ENCODE measurements at places on chromosomes 11 and 22.

- DNase-seq, result no peak
These were observed 17.3 kb upstream of the RASD2 start for GRCh38 chr22:35523167-35523947.

- DNase-seq, result no peak
These were observed 23.8 kb upstream of the SYN3 start for GRCh38 chr22:33081686-33082590.

DNA sequence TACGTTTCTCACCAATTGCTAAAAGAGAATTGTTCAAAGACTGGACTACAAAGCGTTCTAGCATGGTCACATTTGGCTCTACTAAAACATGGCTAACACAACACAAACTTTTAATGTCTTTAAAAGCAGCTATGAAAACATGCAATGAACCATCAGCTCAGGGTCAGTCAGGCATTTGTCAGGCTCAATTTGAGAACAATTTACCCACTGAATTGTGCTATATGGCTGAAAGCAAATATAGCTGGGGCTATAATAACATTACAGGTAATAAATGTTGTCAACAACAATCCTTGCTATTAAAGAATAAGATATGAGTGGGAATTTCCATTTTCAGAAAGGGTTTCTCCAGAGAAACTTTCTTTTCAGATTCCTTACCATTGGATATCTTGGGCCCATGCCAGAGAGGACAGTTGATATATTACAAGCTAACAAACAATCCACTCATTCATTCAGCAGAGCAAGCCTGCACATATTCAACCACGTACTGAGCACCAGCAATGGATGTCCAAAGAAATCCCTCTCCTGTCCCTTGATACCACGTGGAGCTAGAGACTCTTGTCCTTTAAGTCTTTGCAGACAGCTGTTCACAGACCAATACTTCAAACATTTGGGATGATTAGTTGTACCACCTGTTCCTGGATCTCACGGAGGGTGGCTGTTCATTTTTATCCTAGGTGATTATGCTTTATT lies 82.5 kb upstream of the DDI1 start:
- no peak for DNase-seq

GRCh38 chr11:78790784-78791183 lies 216.1 kb upstream of the NARS2 start:
- DNase-seq, result no peak

DNA sequence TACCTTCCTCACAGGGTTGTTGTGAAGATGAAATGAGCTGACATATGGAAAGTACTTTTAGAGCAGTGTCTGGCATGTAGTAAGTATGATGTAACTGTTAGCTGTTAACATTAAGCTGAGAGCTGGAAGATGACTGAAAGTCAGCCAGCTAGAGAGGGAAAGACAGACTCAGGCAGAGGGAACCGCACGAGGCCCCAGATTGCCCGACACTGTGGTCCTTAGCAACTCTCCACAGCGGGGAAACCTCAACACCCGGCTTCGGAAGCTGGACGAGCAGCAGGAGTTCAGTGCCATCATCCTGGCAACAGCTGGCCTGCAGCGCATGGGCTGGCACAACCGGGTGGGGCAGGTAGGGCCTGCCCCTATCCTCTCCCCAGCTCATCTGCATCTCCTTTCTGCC lies 6.5 kb downstream of the HMBS start:
- no peak for DNase-seq

- no peak for DNase-seq
These were observed 987 bp upstream of the GRIK4 start for GRCh38 chr11:120510406-120511115.

- DNase-seq, result no peak
These were observed 10.5 kb upstream of the DEPDC7 start for GRCh38 chr11:33005175-33005574.

- no peak for DNase-seq
These were observed 18.4 kb downstream of the TNKS1BP1 start for GRCh38 chr11:57306161-57306876.

GRCh38 chr11:123250892-123251656 lies 56.0 kb upstream of the CLMP start:
- DNase-seq, result no peak

- DNase-seq, result no peak
These were observed 43.1 kb downstream of the NFAM1 start for GRCh38 chr22:42389143-42389542.

DNA sequence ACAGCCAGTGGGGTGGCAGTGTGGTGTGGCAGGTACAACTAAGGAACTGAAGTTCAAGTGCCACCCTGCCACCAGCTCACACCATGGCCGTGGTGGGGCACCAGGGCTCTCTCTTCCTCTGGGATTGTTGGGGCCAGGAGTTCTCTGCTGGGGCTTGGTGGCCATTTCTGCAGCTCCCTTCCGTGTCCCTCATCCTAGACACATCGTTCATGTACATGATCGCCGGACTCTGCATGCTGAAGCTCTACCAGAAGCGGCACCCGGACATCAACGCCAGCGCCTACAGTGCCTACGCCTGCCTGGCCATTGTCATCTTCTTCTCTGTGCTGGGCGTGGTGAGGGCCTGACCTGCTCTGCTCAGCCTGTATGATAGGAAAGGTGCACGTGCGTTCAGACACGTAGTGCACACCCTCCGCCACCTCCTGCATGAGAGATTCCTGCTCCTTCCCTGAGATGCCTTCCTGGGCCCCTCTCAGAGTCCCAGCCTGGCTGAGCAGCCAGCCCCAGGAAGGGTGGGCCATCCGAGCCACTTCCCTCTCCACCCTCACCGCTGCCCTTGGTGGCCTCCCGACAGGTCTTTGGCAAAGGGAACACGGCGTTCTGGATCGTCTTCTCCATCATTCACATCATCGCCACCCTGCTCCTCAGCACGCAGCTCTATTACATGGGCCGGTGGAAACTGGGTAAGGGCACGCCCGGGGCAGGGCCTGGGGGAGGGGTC lies 7.3 kb upstream of the TAGLN start:
- no peak for DNase-seq

DNA sequence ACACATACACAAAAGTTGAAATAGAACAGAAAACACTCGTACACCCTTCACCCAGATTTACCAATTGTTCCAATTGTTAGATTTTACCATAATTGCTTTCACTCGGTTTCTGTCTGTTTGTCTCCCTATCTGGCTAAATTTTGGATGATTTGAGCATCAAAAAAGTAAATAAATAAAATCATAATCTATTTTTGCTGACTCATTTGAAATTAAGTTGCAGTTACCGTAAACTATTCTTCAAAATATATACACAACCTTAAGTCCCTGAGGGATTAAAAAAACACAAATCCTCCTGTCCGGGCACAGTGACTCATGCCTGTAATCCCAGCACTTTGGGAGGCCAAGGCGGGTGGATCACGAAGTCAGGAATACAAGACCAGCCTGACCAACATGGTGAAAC lies 81.3 kb upstream of the SYT9 start:
- DNase-seq, result no peak

DNA sequence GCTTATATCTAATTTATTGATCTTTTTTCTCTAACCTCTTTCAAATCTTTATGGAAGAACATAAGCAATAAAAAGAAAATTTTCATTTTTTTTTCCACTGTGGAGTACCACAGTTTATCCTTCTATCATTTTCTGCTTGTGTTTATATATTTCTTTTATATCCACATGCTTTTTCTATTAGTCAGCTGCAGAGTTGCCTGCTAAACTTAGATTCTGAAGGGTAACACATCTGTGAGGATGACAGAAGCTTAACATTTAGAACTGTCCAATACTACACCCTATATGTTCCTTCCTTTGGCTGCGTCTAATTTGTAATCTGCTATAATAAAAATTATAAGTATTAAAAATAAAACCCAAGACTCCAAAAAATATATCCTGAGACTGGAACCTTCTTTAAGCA lies 20.8 kb downstream of the CCDC90B start:
- DNase-seq, result no peak

GRCh38 chr11:88266919-88267318 lies 70.6 kb downstream of the CTSC start:
- no peak for DNase-seq

- DNase-seq, result no peak
These were observed 22.6 kb downstream of the TPBGL start for GRCh38 chr11:75262961-75263852.

DNA sequence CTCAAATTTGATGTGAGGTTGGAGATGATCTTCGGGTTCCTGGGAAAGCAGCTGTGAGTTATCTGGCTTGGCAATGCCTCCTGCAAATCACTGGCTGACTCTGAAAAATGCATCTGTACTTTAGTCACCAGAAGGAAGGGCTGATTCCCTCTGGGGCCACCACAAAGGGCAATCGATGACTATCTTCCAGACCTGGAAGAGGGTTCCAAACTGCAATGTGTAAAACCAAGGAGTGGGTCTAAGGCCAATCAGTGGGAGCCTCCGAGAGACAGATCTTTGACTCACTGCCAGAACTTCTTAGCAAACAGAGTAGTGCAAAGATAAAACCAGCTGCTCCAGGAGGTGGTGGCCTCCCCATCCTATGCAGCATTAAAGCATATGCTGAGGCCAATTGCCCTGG lies 29.1 kb upstream of the PAK1 start:
- no peak for DNase-seq

- DNase-seq, result no peak
These were observed 67.9 kb downstream of the PIWIL4 start for GRCh38 chr11:94635072-94635471.

- DNase-seq, result no peak
These were observed 159.1 kb upstream of the NECTIN1 start for GRCh38 chr11:119888119-119888518.

DNA sequence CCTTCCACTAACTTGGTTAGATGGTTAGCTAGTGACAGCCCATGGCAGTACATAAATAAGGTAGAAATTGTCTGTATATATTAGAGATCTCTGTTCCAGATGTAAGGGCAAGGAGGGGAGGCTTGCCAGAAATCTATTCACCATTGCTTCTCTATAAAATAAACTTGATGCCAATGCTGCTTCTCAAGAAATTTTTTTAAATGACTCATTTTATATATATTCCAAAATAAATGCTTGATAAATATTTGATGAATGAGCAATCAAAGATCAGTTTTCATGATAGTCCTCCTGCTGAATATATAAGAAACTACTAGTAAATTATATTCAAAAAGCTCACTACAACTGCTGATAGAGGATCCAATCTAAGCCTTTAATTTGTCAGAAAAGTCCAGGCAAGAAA lies 710.6 kb upstream of the CCDC179 start:
- DNase-seq, result no peak

- no peak for DNase-seq
These were observed 189.0 kb upstream of the SYT13 start for GRCh38 chr11:45475173-45475572.

GRCh38 chr11:80307676-80308075 lies 866.8 kb upstream of the TENM4 start:
- DNase-seq, result no peak

DNA sequence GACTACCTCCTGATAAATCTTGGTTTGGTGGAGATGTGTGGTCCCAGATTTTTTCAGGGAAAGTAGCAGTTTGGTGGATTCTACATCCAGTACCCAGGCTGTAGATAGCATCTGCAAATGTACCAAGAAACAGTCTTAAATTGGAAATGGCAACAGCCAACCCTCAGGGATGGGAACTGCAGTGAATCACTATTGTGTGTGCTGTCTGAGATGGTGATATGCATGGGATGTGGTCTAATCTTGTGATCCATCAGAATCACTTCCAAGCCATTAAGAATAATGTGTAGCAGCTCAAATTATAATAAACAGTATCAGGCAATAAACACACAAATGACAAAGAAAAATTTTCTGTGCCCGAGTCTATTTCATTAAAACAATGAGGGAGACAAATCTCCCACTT lies 3.4 kb downstream of the OLFML1 start:
- DNase-seq, result no peak

GRCh38 chr11:114942207-114942606 lies 263.9 kb downstream of the NXPE2 start:
- DNase-seq, result no peak

DNA sequence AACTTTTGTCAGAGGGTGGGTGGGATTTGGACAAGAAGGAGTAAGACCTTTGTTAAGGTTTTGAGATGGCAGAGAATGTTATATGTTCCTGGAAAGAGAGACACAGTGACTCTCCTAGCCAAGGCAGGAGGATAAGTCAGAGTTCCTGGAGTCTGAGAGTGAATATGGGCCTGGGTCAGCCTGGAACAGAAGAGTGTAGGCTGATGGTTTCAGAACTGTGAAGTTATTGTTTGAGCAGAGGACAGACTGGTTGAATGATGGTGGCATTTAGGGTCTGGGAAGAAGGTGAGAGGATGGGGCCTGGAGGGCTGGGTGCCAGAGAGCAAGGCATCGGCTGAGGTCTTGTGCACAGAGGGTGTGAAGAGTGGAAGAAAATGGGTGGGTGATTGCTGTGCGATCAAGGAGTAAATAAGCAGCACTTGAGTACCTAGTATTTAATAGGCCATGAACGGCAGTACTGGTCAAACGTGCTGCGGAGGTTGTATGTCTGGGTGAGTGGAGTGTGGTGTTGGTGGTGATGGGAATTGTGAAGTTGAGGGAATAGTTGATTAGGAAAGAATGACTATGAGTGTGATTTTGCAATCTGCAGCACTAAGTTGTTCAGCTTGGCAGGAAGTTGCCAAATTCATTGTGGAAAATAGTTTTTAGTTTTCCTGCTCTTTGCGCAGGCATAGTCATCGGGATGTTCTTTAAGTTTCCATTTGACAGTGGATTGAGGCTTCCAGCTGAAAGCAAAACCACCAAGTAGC lies 1.8 kb downstream of the PANX1 start:
- DNase-seq, result no peak

DNA sequence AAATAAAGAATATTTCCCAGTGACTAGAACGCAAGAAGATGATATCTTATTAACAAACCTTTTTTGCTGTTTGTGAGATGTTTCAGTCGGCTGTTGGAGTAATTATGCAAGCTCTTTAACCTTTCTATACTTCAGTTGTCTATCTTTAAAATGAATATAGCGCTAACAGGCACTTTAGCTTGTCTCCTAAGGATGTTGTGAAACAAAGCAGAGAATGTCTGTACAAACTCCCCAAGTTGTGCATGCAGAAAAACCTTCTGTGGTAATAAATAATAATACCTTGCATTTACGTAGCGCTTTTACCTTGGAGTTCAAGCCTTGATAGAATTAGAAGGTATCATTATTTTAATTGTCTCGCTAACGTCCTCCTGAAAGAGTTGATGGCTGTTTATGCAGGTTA lies 1.9 kb upstream of the KDM2A start:
- DNase-seq, result no peak

DNA sequence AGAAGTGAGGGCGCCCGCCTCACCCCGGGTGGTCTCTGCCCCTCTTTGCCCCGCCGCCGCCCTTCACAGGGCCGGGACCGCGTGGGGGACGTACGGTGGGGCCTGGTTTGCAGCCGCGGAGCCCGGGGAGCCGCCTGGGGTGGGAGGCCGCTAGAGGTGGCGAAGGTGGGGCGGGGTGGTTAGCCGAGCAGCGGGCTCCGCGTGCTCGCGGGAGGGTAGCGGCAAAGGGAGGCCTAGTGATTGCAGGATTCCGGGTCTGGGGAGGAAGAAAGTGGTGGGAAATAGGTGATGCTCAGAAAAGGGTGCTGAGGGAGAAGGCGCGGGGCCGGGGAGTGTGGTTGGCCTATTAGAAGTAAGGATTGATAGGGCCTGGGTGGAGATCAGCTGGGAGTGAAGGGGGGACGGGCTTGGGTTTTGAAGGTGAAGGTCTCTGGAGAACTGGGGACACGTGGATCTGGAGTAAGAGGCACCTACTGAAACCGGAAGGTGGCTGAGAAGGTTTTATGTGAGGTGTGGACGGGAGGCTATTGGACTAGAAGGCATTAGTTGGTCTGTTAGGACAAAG lies 571 bp downstream of the FAR1 start:
- peak; percentile 17 for DNase-seq
